ENCODE measurements at places on chromosomes 5 and 9.
A peak's percentile ranks its signal among the peaks of the same experiment; 100 is the strongest.

GRCh38 chr9:70127540-70128416, 84.1 kb downstream of the MAMDC2 start:
- no peak for DNase-seq

DNA sequence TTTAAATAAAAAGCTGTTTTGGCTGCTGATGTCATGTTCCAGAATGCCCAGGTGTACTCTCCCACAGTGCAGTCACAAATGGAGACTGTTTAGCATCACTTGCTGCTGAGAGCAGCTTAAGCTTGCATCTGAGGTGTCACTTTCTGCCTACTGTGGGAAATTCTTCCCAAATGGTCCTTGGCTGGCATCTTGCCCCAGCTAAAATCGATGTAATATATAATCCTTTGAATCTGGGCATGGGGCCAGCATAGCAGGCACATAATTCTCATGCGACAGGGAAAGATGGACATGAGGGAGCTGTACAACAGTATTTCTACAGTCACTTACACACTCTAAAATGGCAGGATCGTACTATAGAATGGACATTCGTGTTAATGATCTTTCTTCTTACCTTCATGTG, 144.3 kb downstream of the MACIR start:
- no peak for DNase-seq

- no peak for DNase-seq
Measured at GRCh38 chr5:88858392-88858791, 24.6 kb downstream of the MEF2C start.

DNA sequence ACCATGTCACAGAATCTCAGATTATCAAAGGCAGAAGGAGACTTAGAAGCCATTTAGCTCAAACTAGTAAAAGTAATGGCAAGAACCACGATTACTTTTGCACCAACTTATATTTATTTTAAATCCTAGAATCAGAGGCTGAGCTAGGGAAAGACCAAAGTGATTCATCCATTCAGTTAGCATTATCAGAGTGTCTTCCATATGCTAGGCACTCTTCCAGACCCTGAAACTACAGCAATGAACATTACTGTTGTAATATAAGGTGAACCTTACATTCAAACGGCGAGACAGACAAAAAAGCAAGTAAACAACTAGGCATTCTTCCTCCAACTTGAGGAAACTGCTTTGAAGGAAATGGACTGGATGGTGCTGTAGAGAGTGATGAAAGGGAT, 7.9 kb downstream of the PDE6A start:
- DNase-seq: no peak

DNA sequence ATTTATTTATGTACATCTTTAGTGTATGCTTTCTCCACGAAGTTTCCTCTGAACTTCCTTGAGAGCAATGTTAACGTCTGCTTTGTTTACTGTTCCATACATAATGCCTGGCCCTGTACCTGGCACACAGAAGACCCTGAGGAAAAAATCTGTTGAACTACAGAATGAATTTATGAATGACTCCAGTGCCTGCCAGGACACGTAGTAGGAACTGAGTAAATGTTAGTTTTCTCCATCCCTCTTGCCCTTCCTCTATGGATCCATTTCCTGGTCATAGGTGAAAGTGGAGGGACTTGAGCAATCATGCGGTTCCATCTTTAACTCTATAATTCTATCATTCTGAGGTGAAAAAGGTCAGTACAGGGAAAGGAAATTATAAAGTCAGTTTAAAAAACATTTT, 117.7 kb downstream of the MAPKAP1 start:
- no peak for DNase-seq

- DNase-seq: no peak
Measured at GRCh38 chr9:385818-386398, 171.2 kb downstream of the DOCK8 start.

DNA sequence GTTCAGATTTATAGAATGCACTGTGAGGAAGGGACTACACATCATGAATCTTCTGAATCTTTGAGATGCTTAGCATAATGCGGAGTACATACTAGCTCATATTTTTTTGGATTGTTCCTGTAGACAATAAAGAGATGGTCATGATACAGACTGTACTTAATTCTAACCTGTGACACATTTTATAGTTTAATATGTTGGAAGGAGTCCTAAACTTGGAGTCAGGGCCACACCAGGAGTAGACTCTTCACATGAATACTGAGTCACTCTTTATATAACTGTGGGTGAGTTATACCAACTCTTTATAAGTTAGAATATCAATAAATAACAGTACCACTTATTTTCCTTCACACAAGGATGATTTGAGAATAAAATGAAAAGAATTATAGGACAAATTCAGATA, 16.9 kb downstream of the C9orf85 start:
- no peak for DNase-seq

DNA sequence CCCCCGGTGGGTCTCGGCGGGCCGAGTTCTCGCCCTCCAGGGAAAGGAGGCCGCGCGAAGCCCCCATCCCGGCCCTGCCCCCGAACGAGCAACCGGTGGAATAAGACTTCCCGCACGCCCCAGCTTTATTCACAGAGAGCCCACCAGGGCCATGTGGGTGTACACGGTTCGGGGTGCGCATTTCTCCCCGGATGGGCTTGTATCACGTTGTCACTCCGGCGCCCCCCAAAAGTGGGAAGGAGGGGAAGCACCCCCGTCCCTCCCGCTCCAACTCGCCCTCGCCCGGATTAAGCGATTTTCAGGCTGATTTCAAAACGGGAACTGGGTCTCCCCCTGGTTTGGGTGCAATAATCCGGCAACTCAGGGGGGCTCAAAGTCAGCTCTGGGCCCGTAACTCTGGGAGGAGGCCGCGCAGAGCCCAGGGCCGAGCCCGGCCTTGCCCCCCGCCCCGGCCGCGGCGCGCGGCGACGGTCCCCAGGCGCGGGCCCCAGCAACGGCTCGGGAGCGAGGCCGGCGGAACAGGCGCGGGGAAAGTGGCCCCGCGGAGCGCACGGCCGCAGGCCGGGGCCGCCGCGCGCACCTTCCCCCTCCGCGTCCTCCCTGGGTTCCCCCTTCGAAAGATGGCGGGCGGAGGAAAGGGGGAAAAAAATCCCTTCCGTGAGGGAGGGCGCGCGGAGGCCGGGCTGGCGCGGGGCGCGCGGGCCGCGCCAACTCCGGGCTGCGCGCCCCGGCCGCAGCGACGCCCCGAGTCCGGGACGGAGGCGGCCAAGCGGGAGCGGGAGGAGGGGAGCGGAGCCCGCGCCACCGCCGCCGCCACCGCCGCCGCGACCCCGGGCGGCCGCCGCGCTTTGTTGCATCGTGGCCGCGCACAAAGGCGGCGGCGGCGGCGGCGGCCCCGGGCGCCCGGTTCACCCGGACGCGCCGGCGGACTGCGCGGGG, 644 bp downstream of the BRD3 start:
- DNase-seq: peak; percentile 45

DNA sequence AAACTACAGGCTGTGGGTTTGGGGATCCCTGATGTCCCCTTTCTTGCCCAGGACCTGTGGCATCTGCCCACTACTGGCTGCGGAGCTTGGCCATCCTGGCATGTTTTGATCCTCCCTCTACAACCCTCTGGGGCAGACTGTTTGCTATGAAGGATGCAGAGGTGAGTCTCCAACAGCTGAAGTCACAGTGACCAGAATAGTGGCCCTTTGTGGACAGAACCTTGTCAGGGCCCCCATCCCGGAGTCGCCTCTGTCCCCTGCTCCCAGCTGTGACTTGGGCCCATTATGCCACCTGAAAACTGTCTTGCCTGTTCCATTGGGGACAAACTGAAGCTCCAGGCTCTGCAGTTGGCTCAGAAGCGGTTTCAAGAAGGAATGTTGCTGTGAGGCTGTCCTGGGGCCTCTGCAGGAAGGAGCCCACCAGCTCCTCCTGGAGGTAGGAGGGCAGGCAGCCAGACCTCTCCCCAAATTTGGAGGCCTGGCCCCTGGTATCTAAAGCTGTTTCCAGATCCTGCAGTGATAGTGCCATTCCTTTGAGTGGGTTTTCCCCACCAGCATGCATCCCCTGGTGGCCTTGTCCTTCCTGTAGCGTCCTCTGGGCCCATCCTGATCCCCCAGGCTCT, 93.3 kb downstream of the BARX1 start:
- DNase-seq: no peak

DNA sequence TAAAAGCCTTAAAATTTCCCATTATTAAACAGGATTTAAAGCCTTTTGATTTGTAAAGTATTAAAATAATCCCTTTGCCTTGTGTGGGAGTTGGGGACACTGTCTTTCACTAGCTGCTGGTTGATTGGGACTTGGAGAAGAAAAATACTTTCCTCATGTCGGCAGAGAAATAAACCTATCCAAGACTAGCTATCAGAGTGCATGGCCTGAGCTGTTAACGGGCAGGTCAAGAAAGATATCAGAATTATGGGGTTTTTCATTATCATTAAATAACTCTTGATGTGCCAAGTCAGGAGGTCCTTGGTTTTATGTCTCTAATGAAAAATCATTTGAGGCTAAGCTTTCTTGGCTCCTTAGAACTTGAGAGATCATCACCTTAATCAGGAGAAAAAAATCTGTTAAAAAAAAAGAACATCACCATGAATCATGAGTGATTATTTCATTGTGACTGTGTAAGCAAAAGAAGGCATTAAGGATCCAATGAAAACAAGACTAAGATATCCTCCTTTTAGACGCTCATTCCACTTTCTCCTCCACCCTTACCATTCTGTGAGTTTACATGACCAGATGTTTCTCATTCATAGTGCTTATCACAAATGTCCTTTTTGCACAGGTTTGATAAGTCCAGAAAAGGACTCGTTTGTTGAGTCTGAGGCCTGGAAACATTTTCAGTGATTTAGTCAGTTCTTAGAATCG, 140.4 kb upstream of the EGFLAM start:
- DNase-seq: no peak

GRCh38 chr5:176542135-176542595, 5.0 kb upstream of the RNF44 start:
- peak; percentile 72 for DNase-seq

GRCh38 chr9:93450945-93451815, at the start of gene FAM120A:
Gene FAM120A, plus strand, starts transcription at chr9:93451685. Its CDS starts 231 bp downstream, at chr9:93451916.
- DNase-seq: peak; percentile 82

DNA sequence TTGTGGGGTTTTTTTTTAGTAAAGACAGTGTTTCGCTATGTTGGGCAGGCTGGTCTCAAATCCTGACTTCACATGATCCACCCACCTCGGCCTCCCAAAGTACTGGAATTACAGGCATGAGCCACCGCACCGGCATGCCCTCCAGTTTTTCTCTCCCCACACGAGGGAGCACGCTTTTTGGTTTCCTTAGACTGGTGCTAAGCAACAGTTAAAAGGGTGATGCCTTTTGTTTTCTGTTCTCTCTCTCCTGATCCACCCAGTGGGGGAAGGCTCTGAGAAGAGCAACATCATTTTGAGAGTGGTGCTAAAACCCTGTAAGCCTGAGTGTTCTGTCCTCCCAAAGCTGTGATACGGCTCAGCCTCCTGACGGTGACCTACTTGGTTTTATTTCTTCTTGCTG, 146.6 kb downstream of the MAN2A1 start:
- no peak for DNase-seq

DNA sequence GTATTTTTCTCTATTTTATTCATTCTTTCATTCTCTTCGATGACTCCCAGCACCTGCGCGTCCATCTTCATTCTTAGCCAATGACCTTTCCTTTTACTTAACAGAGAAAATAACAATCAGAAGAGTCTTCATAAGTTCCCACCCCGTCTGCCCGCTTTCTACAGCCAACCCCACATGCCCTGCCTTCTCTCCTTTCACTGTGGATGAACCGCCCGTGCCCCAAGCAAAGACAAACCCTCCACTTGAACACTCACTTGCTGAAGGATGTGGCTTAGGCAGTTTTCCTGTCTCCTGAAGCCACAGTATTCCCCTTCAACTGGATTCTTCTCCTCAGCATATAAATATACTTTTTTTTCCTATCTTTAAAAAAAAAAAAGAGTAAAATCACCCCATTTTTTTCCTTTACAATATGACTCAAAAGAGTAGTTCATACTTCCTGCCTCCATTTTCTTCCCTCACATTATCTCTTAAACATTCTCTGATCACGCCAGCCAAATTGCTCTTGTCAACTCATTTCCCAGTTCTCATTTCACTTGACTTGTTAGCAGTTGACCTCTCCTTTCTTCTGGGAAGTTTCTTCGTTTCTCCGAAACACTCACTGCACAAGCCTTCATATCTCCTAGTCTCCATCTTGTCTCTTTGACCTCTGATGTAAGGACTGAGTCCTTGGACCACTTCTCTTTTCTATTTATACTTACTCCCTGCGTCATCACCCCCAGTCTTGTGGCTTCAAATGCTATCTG, 11.1 kb downstream of the NIPSNAP3B start:
- peak; percentile 47 for DNase-seq

DNA sequence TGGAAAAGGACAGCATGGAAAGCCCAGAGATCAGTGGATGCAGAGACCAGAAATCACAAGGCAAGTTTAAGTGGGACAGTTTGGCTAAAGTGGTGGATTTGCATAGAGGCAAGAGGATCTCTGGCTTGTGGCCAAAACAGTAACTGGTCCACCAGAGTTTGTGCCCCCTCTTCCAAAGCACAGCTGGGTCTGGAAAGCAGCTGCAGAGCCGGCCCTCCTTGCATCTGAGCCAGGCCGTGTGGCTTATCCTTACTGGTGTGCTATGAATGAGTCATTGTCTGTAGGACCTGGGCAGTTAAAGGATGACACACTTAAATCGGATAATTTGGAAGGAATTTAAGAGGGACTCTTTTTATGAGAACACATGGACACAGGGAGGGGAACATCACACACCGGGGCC, 146.6 kb downstream of the PIP5K1B start:
- DNase-seq: no peak
